ENCODE measurements at places on chromosomes 12 and 14. TPM values are rescaled to one million over a fixed set of nuclear protein-coding genes. Genes with fewer than 3 reads are reported as not detected.

GYS2 gene
- total RNA-seq = not detected

GALNT16 gene
- total RNA-seq = 0.49 TPM

SOX5 gene
- 2.9 TPM for total RNA-seq

GALNT8 gene
- not detected for total RNA-seq

MAP3K9 gene
- total RNA-seq = 0.11 TPM

- no peak for DNase-seq
- no peak overlapping the region for H3K4me3 ChIP-seq
- no peaks in the 10 kb centered on the region for H3K36me3 ChIP-seq
Measured at GRCh38 chr12:42104784-42105183, 39.9 kb downstream of the GXYLT1 start.

GRCh38 chr12:823028-823698 is 70.8 kb downstream of the WNK1 start:
- no peaks in the 10 kb centered on the region for H3K27me3 ChIP-seq
- no peak overlapping the region for H3K4me3 ChIP-seq
- no peaks in the 10 kb centered on the region for H3K36me3 ChIP-seq

DNA sequence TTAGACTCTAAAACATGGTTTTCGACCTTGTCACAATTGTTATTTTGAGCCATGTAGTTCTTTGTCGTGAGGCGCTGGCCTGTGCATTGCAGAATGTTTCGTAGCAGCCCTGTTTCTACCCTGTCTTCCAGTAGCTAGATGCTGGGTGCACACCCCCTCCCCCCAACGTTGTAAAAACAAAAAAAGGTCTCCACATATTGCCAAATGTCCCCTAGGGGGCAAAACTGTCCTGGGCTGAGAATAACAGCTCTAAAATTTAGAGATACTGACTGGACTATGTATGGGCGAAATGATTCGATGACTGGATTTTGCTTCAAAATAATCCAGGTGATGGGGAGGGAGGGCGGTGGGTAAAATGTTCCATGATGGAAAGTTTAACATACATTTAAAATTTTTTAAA is 126.1 kb upstream of the FUT8 start:
- no peak overlapping the region for H3K27ac ChIP-seq
- no peak overlapping the region for H3K4me3 ChIP-seq
- no peaks in the 10 kb centered on the region for H3K36me3 ChIP-seq
- no peaks in the 10 kb centered on the region for H3K27me3 ChIP-seq
- DNase-seq = no peak
- no peaks in the 10 kb centered on the region for H3K4me1 ChIP-seq

DNA sequence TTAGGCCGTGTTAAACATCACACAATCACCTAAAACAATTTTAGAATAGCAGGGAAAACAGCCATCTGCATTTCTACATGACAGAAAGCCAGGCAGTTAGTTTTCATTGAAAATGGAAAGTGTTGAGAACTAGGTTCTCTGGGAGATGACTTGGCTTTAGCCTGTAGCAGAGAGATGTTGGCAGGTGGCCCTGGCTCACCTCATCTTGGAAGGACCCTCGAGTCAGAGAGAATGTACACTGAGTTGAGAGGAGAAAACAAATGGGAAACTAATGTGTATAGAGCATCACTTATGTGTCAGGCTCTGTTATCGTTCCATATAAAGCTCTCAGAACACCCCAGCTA is 51.9 kb downstream of the SUSD6 start:
- no peak overlapping the region for H3K4me3 ChIP-seq
- H3K4me1 ChIP-seq = peaks cover 16% of the 10 kb centered on the region
- H3K27me3 ChIP-seq = no peaks in the 10 kb centered on the region
- no peak overlapping the region for H3K27ac ChIP-seq
- no peaks in the 10 kb centered on the region for H3K36me3 ChIP-seq

- H3K4me1 ChIP-seq = no peaks in the 10 kb centered on the region
- DNase-seq = no peak
- H3K36me3 ChIP-seq = no peaks in the 10 kb centered on the region
- H3K4me3 ChIP-seq = no peak overlapping the region
Measured at GRCh38 chr12:89433634-89434033, 81.3 kb upstream of the DUSP6 start.

GRCh38 chr14:52259434-52259833 is 8.1 kb upstream of the PTGDR start:
- no peak overlapping the region for H3K4me3 ChIP-seq
- H3K27me3 ChIP-seq = peaks cover 20% of the 10 kb centered on the region
- no peak for DNase-seq
- H3K4me1 ChIP-seq = no peaks in the 10 kb centered on the region
- H3K36me3 ChIP-seq = no peaks in the 10 kb centered on the region
- no peak overlapping the region for H3K27ac ChIP-seq

- H3K4me3 ChIP-seq = no peak overlapping the region
- H3K27ac ChIP-seq = no peak overlapping the region
- H3K36me3 ChIP-seq = no peaks in the 10 kb centered on the region
- H3K4me1 ChIP-seq = no peaks in the 10 kb centered on the region
Measured at GRCh38 chr14:62443796-62444195, 601.5 kb downstream of the KCNH5 start.
